Left cardiac atrium (tissue), 4 donors: ENCODE measurements at places on chromosomes 1 and 21.
A peak's percentile ranks its signal among the peaks of the same experiment; 100 is the strongest.

DNA sequence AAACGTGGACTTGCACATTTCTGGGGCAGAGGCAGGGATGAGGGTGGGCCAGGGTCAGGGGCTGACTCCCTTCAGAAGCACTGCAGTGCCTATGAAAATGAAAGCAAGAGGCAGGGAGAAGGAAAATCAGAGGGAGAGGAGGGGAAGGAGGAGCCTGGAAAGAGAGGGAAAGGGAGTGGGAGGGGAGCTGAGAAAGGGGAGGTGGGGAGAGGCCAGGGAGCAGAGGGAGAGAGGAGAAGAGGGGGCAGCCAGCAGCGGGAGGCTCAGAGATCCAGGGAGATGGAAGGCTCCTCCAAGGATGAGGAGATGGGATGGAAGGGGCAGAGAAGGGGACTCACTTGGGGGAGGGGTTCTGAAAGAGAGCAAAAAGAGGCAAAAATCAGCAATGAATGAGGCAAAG lies 96.3 kb upstream of the KLHDC7A start:
- no peak for DNase-seq

DNA sequence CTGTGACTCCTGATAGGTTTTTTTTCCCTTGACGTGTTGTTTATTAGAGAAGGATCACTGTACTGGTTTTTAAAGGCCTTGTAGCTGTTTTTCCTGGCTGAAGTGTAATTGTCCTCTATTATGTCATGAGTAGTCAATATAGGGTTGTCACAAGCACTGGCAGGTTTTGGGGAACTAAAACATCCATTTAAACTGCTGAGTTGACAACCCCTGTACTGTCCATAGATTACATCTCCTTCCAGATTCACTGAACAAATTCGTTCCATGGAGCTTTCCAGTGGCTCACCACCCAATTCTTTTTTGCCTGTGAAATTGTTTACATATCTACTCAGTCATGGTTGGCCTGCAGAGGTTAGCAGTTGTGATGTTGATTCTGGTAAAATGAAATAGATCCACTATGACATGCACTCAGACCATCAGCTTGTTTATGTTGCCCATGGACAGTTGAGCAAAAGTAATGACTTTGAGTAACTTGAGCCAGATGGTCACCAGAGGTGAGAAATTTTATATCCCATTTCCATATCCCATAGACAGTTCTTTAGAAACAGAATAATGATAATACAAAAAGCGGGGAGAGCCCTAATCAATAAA lies 59.9 kb upstream of the QSOX1 start:
- no peak for DNase-seq

- no peak for DNase-seq
Measured at GRCh38 chr1:86776108-86776507, 71.7 kb downstream of the SH3GLB1 start.

GRCh38 chr1:211546543-211546942 lies 32.4 kb downstream of the SLC30A1 start:
- DNase-seq: no peak

GRCh38 chr1:207049054-207049453 lies 2.0 kb downstream of the YOD1 start:
- no peak for DNase-seq

DNA sequence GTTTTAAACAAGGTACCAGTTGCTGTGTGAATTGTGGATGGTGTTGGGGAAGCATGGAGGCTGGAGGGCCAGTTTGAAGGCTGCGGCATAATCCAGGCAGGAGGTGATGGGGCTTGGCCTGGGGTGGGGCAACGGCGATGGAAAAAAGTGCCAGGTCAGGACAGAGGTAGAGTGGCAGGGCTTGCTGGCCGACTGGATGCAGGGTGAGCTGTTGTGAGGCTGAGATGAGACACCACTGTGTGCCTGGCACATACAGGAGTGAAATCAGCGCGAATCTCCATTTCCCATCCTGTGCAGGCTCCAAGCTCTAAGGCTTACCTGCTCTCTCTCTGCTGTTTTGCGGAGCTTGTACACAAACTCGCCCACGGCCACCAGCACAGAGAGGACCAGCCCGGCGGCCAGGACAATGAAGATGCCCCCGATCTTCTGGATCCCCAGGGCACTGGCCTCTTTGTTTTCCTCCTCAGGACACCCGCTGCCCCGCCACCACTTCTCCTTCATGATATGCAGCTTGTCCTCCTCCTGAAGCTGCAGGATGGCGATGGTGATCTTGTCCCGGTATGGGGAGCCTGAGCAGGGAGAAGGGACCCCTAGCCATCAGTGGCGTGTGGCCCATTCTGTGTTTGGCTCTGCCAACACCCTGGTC lies 229.5 kb downstream of the GRIK3 start:
- no peak for DNase-seq

- no peak for DNase-seq
Measured at GRCh38 chr1:100530880-100531487, 7.0 kb upstream of the GPR88 start.

DNA sequence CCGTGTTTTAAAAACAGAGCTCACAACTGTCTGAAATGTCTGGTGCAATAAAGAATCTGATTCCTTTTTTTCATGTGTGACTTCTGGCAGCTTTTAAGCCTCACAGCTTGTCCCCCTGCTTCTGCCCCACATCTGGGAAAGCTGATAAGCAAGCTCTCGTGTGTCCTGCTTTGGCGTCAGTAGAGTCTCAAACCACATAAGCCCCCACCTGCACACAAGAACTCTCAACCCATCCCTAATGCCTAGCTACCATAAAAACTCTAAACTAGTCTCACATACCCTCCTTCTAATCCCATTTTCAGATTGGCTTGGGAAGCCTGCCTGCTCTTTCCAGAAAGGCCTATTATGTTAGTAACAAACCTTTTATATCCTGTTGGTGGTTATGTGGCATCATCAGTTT lies 94.6 kb upstream of the DAB1 start:
- DNase-seq: no peak

DNA sequence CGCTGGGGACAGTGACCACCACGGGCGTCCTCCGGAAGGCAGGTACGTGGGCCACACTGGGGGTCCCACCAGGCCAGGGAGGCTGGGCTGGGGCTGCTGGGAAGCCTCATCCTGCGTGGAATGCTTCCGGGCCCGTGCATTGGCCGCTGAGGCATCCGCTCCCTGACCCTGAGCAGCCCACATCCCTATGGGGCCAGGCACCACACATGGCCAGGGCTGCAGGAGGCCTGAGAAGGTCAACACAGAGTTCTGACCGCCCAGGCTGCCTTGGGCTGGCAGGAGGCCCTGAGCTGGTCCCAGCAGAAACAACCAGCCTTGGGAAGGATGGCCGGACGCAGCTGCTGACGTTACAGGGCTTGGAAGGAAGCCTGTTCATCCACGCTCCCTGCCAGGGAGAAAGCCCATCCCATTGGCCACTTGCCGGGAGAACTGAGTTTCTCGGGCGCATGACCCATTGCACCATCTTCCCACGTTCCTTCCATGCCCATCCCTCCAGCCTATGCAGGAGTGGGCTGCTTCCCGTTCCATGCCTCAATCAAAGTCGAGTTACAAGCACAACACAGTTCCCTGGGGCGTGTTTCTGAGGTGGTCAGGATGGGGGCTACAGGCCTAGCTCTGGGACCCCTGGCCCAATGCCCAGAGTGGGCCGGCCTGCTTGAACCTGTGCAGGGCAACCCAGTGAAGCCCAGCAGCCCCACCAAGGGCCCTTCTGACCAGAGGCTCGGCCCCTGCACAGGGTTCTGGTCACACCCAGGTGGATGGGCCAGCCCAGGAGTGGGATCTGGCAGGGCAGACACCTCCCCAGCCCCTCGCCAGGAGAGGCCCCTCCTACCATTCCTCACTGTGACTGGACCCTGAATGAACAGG lies 31.7 kb downstream of the TRIM11 start:
- peak; percentile 93 for DNase-seq

GRCh38 chr1:199854686-199855321 lies 172.7 kb upstream of the NR5A2 start:
- DNase-seq: no peak

- DNase-seq: no peak
Measured at GRCh38 chr1:55179177-55179835, 35.9 kb downstream of the USP24 start.

DNA sequence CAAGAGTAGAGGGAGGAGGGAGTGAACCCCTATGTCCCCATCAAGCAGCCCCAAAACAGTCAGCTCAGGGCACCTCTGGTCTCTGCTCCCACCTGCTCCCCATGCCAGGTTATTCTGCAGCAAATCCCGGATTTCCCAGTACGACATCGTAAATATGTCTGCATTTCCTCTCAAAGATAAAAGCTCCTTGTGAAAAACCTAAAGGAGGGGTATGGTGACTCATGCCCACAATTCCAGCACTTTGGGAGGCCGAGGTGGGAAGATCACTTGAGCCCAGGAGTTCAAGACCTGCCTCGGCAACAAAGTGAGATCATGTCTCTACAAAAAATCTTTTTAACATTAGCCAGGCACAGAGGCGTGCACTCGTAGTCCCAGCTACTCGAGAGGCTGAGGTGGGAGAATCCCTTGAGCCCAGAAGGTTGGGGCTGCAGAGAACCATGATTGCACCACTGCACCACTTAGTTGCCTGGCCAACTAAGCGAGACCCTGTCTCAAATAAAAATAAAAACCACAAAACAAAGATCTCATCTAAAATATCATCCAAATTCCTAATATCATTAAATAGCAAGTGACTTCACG lies 7.1 kb downstream of the ACOT7 start:
- DNase-seq: no peak

DNA sequence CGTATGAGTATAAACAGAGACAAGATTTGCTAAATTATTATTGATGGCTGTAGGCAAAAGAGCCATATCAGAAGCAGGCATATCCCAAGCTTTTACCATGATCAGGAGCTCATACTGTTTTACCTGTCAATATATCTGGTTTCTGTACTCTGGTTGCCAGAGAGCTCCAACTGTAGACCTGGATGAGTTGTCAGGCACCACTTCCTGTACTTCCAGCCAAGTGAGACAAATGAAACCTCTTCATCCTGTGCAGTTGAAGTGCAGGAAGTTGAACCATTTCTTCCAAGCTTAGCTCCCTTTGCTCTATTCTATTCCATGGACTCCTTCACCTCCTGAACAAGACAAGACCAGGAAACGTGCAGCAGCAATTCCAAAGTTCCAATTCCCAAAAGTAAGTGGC lies 115.6 kb downstream of the ZNF281 start:
- no peak for DNase-seq

GRCh38 chr1:222653178-222653827 lies 35.4 kb downstream of the MIA3 start:
- DNase-seq: no peak

GRCh38 chr1:3349161-3349967 lies 105.1 kb upstream of the ARHGEF16 start:
- DNase-seq: peak; percentile 83

DNA sequence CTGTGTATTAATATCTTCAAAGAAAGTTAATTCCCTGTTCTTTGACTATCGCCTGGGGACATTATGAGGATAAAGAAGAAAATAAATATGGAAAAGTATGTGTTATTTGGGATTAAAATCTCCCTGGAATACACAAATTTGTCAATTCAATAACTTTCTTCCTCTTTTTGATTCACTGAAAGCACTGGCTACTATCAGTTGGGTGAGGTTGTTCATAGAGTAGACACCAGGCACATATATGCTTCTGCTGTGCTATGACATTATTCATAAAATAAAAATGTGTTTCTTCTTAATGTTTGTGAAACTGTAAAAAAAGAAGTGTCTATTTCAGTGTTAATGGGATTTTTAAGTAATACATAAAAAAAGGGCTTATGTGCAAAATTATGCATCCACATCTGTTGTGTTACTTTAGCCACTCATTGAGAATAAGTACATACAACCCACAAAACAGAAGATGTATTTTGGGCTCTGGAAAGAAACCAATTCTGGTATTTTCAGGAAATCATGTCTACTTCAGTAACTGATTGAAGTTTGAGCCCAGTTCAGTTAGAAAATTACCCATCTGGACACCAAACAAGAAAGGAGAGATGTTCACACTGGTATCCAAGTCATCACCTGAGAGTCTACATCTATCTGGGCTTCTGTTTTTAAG lies 169.4 kb downstream of the GABPA start:
- no peak for DNase-seq

DNA sequence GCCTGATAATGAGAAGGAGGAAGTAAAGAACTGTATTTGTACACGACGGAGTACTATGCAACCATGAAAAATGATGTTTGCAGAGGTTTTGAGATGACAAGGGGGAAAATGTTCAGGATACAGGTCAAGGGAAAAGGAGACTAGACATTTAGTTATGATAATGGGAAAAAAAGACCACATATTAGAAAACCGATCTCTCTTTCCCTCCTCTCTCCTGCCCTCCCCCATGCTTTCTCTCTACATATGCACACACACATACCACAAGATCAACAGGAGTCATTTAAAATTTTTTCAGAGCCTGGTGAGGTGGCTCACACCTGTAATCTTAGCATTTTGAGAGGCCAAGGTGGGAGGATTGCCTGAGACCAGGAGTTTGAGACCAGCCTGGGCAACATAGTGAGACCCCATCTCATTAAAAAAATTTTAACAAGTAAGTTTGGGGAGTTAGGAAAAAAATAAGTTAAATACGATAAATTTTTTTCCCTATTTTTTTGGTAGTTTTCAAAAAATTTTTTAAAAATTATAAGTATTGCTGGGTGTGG lies 44.5 kb downstream of the ECE1 start:
- DNase-seq: no peak

- DNase-seq: no peak
Measured at GRCh38 chr1:80436851-80437250, 1363.9 kb upstream of the ADGRL2 start.

GRCh38 chr1:58627221-58627620 lies 50.2 kb upstream of the TACSTD2 start:
- no peak for DNase-seq

DNA sequence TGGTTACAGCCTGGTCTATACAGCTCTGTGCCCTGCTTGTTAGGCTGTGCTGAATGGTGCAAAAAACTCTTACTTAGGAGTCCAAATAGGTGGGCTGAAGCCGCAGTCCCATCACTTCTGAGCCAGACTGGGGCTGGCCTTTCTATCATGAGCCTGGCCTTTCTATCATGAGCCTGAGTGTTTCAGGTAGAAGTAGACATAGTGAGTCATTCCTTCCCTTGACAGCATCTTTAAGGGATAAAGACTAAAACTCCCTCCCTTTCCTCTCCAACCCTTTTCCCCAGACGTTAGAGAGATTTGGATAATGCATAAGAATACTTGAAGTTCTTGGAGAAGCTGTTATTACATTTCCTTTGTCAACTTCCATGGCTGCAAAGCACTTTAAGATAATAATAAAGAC lies 46.5 kb upstream of the PARP1 start:
- no peak for DNase-seq

DNA sequence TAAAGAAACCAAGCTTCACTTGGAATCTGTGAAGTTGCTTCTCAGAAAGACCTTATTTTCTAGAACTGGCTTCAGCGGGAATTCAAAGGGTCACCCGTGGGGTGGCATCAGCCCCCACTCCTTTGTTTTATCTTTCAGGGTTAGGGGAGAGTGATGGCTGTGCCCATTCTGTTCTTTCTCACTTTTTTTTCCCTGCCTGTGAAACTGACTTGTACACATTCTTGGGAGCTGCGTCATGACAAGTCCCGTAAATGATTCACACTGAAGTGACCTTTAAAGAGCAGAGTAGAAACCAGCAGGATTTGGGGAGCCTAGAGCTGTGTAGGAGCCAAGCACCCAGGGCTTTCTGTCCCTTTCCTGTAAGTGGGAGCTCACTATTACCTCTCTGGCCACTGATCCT lies 43.8 kb downstream of the SLC44A3 start:
- peak; percentile 58 for DNase-seq

- DNase-seq: no peak
Measured at GRCh38 chr1:26391450-26391849, 18.9 kb upstream of the ZNF683 start.
